MG63 (cell line): ENCODE measurements at places on chromosomes 3 and 15. TPM values are rescaled to one million over a fixed set of nuclear protein-coding genes. Genes with fewer than 3 reads are reported as not detected.

The PODXL2 gene
- total RNA-seq, result 70.4 and 84.7 TPM in 2 replicates

The REC114 gene
- not detected in 2 replicates for total RNA-seq

The ZNF80 gene
- not detected in 2 replicates for total RNA-seq

The TOP2B gene
- total RNA-seq, result 45.4 and 119 TPM in 2 replicates

The ACTL6A gene
- 152 and 159 TPM in 2 replicates for total RNA-seq

The CFAP91 gene
- 0.47 and 1.1 TPM in 2 replicates for total RNA-seq

The RIOX2 gene
- total RNA-seq, result 72.3 and 76.2 TPM in 2 replicates

The SPTSSB gene
- not detected in 2 replicates for total RNA-seq

The CYP11A1 gene
- 0.30 and 6.3 TPM in 2 replicates for total RNA-seq

The GALNT15 gene
- total RNA-seq, result not detected in 2 replicates

The GOLGA8G gene
- total RNA-seq, result not detected in 2 replicates

The LDHAL6B gene
- not detected in 2 replicates for total RNA-seq

The PAQR5 gene
- 8.6 and 8.9 TPM in 2 replicates for total RNA-seq

The TOPAZ1 gene
- total RNA-seq, result not detected in 2 replicates

The TMEM212 gene
- total RNA-seq, result not detected in 2 replicates

The FGF12 gene
- 0.03 and 0.35 TPM in 2 replicates for total RNA-seq

The ZPLD1 gene
- not detected in 2 replicates for total RNA-seq

DNA sequence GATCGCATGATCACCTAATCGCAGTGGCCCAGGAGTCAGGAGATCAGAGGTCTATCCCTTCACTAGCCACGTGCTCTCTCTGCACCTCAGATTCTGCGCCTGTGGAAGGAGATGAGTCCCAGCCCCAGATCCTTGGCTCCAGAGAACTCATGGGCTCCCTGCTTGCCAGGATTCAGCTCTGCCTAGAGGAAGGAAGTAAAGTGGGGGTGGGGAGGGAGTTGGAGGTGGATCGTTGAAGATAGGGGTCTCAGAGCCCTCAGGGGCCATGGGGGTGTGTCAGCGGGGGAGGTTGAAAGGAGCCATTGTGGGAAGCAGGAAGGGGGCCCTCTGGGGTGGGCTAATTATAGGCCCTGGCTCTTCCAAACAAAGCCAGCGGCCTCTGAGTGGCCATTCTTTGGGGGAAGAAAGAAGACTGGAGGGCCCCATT lies 11.3 kb upstream of the STRA6 start:
- no peak for DNase-seq

- peak; percentile 11 for DNase-seq
These were observed 22.6 kb downstream of the LMCD1 start for GRCh38 chr3:8524249-8524648.

- DNase-seq, result peak; percentile 65
These were observed 257.7 kb downstream of the DIPK2A start for GRCh38 chr3:144229330-144229729.

DNA sequence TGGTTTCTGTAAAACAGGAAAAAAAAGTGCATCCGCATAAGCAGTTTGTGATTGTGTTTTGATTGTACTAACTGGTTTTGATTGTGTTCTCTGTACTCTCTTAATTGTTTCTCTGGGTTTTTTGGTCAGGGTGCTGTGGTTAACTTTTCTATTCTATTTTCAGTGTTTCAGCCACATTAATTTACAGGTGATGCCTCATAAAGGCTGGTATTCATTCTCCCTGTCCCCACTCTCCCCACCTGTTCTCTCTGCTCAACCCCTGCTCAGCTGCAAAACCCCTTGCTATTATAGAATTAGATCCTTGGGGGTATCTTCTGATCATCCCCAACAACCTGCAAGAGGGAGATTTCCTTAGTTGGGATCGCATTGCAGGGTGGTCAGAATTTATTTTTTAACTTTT lies 285.4 kb upstream of the AZI2 start:
- no peak for DNase-seq

- peak; percentile 83 for DNase-seq
These were observed 217.7 kb upstream of the CGNL1 start for GRCh38 chr15:57158589-57158988.

DNA sequence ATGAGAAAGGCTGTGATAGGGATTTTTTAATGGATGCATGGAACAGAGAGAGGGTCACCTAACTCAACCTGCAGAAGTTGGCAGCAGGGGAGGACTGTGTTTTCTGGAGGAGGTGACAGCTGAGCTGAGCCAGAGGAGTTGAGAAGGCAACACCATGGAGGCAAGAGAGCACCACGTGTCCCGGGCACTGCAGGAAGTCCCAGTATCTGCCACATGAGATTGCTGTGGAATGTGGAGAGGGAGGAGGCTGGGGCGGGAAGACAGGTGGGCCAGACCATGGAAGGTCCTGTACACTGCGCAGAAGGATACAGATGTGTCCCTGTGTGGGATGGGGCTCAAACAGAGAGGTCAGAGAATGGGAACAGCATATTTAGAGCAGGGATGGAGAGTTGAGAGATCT lies 15.3 kb downstream of the MESP1 start:
- DNase-seq, result no peak

DNA sequence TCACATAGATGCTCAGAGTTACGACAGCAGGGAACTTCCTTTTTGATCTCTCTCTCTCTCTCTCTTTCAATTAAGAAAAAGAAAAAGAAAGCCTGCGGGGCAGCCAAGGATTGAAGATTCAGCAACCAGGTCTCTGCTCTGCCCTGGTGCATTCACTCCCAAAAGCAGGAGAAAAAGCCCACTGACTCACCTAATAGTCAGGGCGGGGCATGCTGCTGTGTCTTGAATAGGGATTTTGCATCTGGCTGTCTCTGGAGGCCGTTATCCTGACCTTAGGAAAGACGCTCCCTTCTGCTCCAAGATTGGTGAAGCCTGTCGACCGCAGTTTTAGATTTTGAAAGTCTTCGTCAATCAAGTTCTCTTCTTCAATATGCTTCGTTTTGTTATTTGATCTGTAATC lies 20.8 kb upstream of the ITGB5 start:
- DNase-seq, result no peak

GRCh38 chr15:90571063-90571541 lies 41.4 kb downstream of the CRTC3 start:
- peak; percentile 45 for DNase-seq

DNA sequence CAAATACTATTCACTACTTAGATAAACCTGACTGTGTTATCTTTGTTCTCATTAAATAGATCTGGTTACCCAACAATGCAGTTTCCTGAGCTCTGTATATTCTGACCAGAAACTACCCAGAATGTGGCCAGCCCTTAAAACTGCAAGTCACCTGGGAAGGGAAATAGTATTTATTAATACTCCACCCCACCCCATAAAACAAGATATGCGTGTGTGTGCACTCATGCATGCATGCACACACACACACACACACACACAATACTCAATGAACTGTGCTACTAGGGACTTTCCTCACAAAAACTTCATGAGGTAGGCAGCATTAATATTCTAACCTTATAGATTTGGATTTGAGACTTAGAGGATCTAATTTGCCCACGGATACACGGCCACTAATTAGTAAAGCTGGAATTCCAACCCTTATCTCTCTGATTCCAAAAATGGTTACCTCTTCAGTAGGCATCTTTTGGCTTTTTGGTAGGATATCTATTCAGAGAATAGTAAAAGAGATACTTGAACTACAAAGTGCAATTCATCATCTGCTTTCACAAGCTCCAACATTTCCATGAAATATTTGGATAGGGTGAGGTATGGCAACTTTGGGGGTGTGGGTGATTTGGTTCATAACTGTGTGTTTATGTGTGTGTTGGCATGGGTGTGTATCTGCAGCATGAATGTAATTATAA lies 197.0 kb upstream of the CFAP20DC start:
- DNase-seq, result no peak

DNA sequence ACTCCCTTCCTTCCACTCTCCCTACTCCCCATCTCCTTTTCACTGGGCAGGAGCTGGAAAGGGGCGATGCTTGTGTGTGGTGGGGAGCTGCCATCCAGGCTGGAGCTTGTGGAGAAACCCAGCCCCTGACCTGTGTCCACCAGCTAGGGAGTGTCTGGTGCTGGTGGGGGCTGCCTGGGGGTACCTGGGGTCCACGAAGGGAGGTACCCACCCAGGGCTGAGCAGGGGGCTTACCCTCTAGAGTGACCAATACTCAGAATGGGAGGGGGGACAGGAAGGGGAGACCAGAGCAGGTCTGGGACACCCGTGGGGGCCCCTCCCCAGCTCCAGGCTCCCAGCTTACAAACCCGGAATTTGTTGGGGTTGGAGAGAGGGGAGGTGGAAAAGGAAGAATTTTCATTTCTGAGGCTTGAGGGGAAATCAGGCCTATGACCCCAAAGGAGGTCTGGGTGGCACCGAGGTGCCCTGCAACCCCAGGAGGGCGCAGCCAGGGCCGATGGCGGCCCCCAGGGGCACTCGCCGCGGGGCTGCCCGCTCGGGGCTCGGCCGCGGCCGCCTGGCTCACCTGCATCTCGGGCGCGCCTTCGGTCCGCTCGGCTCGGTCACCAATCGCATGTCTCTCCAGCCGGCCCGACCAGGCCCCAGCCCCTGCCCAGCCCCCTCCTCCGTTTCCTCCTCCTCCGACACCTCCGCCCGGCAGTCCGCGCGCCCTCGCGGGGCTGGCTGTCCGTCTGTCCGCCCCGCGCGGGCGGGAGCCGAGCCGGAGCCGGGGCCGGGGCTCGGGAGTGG lies 773 bp downstream of the LINGO1 start:
- DNase-seq, result peak; percentile 39

DNA sequence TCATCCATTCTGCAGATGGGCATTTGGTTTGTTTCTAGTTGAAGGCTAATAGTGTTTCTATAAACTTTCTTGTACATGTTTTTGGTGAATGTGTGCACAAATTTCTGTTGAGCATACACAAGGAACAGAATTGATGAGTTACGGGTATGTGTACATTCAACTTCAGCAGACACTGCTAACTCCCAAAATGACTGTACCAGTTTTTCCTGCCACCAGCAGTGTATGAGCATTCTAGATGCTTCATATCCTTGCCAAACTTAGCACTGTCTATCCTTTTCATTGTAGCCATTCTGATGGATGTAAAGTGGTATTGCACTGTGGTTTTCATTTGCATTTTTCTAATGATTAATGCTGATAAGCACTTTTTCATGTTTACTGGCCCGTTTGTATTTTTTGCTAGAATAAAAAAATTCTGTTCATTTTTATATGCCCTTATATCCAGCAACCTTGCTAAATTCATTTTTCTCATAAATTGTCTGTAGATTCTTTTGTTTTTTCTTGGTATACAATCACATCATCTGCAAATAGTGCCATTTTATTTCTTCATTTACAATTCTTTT lies 110.2 kb downstream of the ATP1B3 start:
- no peak for DNase-seq

- DNase-seq, result peak; percentile 54
These were observed 3.6 kb downstream of the HGD start for GRCh38 chr3:120678331-120678947.

DNA sequence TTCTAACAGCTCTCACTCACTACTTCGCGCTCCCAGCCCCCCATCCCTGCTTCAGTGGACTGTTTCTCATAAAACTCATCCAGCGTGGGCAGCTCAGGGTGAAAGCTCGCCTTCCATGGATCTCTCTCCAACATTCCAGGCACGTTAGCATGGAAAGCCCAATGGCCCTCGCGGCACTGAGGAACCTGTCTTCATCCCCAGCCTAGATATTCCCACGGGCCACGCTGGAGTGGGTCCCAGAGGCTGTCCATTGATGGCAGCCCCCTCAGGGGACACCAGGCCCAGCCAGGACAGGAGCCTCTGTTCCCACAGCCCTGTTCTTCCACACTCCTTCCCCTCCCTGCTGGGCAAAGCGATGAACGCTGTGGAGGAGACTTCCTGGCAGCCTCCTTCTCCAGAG lies 121.1 kb downstream of the SEC22A start:
- no peak for DNase-seq

DNA sequence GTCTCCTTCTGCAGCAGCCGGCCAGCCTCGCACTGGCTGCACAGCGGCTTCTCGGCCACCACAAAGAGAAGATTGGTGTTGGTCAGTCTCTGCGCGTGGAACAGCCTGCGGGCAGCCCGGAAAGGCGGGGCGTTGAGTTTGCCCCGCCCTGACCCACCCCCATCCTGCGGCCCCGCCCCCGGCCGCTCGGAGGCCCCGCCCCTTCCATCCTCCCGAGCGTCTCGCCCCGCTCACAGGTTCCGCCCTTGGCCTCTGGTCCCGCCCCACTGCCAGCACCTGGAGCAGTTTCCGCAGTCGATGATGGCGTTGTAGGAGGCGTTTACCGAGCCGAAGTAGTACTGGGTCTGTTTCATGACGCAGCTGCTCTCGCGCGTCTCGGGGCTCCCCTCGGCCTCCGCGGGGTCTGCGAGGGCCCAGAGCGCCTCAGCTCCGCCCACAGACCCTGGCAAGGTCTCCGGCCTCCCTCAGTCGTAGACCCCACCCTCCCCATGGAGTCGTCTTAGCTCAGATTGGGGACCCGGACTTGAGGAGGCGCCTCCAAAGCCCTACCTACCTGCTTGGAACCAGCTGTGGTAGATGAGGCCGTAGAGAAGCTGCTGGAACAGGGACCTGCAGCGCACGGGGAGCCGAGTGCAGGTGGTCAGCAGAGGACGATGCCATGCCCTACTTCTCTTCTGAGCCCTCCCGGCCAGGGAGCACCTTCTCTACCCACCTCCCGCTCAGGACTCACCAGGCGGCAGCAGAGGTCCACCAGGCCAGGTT lies 5.9 kb upstream of the TMEM115 start:
- no peak for DNase-seq

GRCh38 chr3:129622226-129622874 lies 15.9 kb upstream of the PLXND1 start:
- DNase-seq, result no peak

DNA sequence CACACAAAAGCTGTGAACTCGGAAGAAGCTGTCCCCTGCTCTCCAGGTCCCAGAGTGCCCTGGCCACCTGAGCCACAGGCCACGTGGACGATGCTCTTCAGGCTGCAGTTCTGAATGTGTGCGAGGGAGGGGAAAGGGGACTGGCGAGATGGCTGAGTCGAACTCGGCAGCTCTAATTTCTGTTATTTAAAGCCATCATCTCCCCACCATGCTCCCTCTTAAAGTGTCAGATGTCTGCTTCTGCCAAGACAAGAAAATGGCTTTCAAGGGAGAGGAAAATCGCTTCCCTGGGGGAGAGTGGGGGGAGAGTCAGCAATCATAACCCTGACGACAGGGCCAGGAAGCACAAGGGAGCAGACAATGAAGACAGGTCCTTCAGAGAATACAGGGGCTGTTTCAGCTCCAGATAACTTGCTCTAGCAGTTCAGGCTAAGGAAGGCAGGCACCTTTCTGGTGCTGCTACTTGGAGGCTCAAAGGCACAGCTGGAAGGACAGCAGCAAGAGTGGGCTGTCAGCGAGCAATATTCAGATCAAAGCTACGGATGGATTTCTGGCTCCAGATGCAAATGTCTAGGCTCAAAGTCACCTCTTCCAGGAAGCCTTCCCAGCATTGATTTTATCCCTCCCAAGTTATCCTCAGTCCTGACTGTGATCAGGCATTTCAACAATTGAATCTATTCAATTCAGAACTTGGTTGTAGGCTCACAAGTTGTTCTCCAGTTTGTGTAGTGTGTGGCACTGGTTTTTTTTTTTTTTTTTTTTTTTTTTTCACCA lies 15.5 kb upstream of the CCDC33 start:
- DNase-seq, result no peak

GRCh38 chr3:53938645-53939044 lies 47.0 kb upstream of the SELENOK start:
- no peak for DNase-seq

DNA sequence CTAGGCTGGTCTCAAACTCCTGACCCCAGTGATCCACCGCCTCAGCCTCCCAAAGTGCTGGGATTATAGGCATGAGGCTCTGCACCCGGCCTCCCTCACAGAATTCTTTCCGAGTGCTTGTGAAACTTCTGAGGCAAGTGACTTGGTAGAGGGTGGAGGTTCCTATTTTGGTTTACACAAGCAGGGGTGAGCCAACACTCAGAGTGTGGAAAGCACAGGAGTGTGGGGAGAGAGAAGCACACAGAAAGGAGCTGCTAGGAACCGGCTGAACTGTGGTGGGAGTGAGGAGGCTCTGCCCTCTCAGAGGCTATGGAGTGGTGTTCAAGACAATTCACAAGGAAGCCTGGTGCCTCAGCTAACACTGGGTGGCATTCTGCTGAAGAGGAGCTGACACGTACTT lies 7.7 kb downstream of the CAPN3 start:
- no peak for DNase-seq
